ENCODE measurements at places on chromosomes 3 and 15.

GRCh38 chr3:177474652-177475355, 277.5 kb upstream of the TBL1XR1 start:
- no peak for DNase-seq

DNA sequence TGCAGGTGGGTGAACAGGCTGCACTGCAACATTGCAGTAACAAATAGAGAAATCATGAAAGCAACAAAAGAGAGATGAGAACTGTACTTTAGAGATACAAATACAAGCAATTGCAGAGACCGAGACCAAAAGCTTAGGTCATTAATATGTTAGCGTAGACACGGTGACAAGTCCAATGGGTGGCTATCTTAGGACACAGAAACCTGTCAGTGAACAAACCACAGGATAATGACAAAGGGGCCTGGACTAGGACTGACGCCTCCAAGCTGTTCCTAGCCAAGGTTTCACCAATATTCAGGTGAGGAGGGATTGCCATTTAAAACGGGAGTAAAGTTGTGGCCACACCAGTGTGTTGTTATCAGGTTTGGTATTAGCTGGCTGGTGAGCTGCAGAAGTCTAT, 41.7 kb upstream of the BLM start:
- no peak for DNase-seq

DNA sequence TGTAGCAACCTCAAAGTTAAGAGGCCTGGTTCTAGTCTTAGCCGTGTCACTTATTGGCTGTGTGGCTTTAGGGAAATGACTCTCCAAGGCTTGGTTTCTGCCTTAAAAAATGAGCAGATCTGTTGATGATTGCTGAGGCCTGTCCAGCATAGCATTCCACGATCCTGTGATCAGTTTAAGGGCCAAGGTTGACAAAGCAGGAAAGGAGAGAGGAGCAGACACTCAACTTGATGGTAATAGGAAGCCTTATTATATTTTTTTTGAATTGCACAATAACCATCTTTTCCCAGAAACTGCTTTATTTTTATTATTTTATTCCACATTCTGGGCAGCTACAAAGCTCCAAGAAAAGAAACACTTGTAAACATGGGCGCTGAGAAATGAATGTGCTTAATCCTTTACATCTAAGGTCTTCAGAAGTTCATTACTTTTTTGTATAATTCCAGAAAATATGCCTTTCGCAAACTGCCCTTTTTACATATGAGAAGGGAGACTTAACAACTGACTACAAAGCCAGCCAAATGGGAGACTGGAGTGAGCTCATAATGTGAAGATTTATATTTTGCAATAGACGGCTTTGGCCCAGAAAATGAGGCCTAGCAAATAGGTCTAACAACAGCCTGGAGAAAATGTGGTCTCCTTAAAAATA, 241.0 kb downstream of the ATP8B4 start:
- no peak for DNase-seq

DNA sequence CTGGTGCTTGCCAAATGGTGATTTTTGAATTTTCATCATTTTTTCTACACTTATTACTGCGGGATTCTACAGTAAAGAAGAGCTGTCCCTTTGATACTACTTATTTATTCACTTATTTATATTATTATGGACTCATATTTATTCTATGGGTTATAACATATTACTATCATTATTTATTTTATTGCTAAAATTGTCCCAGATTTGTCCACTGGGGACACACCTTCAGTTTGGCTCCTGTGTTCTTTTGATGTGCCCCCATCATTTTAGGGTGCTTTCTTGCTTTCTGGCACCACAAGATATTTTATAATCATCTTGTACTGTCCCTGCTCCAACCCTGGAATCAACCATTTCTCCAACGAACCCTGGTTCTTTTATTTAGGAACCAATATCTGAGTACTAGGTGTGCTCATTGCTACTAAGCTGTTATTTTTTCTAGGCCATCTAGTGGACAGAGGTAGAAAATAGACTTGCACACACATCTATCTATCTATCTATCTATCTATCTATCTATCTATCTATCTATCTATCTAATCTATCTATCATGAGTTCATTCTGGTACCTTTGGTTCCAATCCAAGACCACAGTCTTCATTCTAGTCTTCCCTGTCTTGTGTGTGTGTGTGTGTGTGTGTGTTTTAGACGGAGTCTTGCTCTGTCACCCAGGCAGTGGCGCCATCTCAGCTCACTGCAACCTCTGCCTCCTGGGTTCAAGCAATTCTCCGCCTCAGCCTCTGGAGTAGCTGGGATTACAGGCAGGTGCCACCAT, 16.0 kb downstream of the SLC22A14 start:
- DNase-seq: no peak

- DNase-seq: no peak
Observed at GRCh38 chr3:73611176-73611575, 13.6 kb downstream of the PDZRN3 start.

DNA sequence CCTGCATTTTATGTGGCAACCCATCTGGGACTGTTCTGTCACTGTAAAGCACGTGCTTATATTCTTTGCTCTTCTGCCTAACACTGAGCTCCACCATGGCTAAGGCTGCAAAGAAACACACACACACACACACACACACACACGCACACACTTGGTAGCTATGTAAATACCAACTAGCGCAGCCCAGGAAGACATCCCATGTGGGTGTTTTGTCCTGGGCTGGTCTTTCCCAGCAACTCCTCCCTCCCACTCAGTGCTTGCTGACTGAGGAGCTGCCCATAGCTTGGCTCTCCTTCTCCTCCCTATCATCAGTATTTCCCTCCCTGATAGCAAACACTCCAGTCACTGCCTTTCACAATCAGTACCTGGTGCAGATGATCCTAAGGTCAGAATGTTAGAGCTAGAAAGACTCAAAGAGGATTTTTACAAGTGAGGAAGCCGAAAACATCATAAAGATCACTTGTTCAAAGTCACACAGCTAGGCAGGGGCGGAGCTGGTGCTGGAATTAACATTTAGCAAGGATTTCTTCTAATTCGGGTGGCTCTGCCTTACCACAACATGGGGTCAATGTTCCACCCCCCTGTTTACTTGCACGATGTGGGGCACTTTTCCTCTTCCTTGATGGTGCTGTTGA, 377.1 kb upstream of the TBL1XR1 start:
- DNase-seq: no peak

GRCh38 chr3:56321383-56321782, 146.9 kb downstream of the ERC2 start:
- no peak for DNase-seq

GRCh38 chr3:189401196-189401595, 229.4 kb downstream of the TPRG1 start:
- no peak for DNase-seq

- DNase-seq: peak; percentile 78
Observed at GRCh38 chr3:30607032-30607833, 832 bp downstream of the TGFBR2 start.

GRCh38 chr3:174016186-174016585, 618.6 kb downstream of the NLGN1 start:
- DNase-seq: no peak

GRCh38 chr3:171966533-171967136, 72.7 kb upstream of the FNDC3B start:
- no peak for DNase-seq

GRCh38 chr15:77819851-77820728, 187.4 kb upstream of the LINGO1 start:
- no peak for DNase-seq

GRCh38 chr3:135009014-135009413, 214.0 kb downstream of the EPHB1 start:
- DNase-seq: no peak

DNA sequence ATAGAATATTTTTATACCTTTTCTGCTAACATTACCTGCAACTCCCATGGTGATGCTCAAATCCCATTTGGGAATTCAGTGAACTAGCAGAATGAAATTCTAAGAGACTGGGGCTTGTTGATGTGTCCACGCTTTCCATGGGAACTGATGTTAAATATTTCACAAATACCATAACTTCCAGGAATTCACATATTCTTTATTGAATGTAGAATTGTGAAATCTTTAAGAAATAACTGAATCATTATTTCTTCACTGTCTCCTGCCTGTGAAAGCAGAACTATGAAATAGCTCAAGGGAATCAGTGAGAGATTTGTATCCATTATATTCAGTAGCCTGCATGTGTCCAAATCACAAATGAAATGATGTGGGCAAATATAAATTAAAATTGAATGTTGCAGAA, 130.8 kb downstream of the SERPINI1 start:
- no peak for DNase-seq

DNA sequence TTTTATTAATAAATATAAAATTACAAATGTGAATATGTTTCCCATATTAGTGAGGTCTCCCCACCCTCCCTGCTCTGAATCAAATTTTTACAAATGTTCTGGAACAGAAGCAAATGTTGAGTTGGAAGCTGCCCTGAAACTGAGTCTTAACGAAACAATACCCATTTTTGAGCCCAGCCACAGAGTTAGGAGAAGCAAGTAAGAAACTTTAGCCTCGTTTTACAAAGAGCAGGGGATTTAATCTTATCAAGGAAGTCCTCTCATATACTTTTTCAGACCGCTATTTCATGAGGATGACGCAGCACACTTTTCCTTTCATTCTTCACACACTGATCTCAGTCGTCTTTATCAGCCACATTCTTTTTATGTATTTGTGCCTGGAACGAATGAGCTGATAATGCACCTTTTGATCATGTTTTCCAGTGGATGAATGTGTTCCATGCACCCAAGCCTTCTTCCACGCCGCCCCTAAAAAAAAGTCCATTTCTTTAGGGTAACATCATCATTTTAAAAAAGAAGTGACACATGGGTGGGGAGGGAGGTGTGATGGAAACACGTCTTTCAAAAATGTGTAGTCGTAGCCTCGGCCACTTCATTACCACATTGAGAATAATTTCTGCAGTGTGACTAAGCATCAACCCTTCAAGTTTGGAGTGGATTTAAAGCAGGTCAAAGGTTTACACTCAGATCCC, 48.1 kb downstream of the SETMAR start:
- DNase-seq: peak; percentile 47

DNA sequence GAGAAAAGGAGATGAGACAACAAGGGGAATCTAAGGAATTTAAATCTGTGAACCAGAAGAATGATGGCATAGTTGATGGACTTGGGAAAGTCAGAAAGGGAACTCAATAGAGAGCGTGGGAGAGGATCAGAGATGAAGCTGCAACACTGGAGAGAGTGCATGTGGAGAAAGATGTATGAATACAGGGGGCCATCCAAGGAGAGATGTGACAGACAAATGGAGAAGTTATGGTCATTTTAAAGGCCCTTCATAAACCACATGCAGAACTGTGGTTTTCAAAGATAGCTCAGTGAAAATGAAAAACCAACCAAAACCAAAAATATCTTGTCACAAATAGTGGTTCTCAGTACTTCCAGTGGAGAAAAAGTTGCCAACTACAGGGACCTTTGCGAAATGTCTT, 265.2 kb downstream of the SUCLG2 start:
- DNase-seq: no peak

GRCh38 chr3:5057272-5057671, 64.8 kb upstream of the ARL8B start:
- no peak for DNase-seq

- DNase-seq: no peak
Observed at GRCh38 chr15:68082735-68083134, 28.6 kb downstream of the PIAS1 start.

- DNase-seq: peak; percentile 55
Observed at GRCh38 chr3:195815169-195815771, 3.5 kb upstream of the MUC4 start.

- DNase-seq: no peak
Observed at GRCh38 chr3:191330530-191331048, 263 bp upstream of the UTS2B start.

DNA sequence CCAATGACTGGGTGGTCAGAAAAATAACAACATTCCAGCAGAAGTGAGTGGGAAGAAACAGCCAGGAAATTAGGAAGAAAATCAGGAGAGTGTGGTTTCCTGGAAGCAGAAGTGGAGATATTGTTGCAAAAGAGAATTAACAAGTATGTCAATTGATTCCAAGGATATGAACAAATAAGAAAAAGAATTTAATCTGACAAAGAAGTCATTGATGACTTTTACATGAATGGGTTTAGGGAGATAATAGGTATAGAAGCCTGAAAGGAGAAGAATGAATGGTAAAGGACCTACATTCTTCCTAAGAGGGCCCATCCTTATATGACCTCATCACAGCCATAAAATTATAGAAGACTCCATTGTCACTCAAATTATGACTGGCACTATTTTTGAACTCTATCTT, 1440.1 kb downstream of the OTOL1 start:
- DNase-seq: no peak

DNA sequence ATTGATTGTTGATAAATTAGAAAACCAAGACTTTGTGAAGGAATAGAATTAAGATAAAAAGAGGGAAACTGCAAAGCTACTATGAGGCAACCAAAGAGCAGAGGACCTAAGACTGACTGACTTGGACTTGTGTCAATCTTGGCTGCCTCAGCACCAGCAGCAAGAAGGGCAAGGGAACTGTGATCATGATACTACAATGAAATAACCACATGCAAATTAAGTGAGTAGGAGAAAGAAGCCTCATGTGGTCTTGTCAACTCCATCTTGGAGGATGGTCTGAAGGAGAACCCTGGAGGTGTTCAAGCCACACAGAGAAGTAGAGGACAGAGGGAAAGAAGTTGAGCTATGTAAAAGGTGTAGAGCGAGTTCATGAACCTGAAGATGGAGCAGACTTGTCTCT, 47.3 kb upstream of the THRB start:
- no peak for DNase-seq

GRCh38 chr3:188646592-188646991, 492.6 kb downstream of the LPP start:
- no peak for DNase-seq

DNA sequence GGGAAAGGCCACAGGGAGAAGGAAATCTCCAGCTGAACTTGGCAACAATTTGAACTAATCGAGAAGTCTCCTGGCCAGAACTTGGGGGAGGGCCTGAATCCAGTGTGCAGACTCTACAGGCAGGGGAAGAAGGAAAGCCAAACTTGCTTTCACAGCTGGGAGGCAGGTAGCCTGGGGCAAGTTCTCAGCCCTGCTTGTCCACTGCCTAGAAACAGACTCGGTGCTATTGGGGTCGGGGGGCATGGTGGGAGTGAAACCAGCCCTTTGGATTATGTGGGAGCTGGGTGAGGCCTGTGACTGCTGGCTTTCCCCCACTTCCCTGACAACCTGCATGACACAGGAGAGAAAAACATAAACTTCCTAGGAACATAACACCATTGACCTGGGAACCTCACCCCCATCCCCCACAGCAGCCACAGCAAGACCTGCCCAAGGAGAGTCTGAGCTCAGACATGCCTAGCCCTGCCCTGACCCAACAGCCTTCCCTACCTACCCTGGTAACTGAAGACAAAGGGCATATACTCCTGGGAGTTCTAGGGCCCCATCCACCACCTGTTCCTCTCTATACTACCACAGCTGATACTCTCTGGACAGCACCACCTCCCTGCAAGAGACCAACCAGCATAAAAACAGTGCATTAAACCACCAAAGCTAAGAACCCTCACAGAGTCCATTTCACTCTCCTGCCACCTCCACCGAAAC, 103.7 kb upstream of the MNS1 start:
- DNase-seq: no peak

DNA sequence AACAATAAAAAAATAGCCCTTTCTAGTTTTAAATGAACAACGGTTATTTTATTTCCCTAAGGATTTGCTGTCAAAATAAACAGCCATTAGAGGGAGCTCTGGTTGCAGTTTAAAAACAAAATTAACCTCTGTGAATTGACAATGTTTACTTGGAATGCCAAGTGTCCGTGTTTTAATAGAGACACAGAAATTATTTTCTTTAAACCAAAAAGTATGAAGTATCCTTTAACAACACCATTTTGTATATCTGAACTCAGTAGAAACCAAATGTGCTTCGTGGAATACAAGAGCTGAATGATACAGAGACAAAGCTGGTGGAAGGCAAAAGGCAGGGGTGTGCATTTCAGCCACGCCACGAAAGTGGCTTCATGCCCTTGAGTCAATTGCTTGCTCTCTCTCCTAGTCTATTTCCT, 74.4 kb downstream of the MOBP start:
- no peak for DNase-seq
